GM12891 (cell line): ENCODE measurements at places on chromosomes 11 and 22.

- no peak for DNase-seq
Observed at GRCh38 chr11:69138265-69138664, 17.5 kb upstream of the SMIM38 start.

DNA sequence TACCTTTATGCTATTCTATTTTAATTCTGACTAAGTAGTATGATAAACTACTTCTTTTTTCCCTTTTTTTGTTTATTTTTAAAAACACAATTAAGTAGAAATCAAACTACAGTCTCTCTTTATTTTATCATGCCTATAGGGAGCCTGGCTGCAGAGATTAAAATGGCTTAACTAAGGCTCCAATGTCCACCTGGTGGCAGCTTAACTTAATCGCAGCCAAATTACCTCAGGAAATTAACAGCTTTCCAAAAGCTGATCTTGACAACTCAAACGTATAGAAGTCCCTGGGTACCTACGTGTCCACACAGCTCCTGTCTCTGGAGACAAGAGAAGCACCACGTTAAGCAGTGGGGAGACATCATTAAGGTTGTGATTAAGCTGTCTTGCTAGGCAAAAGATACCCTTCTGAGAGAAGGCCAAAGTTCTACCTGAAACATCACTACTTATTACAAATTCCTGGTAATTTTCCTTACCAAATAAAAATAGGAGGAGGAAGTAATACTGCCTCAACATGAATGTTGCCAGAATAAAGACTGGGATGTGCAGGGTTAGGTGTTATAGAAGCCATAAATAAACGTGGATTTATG, 63.2 kb upstream of the SNX19 start:
- no peak for DNase-seq

DNA sequence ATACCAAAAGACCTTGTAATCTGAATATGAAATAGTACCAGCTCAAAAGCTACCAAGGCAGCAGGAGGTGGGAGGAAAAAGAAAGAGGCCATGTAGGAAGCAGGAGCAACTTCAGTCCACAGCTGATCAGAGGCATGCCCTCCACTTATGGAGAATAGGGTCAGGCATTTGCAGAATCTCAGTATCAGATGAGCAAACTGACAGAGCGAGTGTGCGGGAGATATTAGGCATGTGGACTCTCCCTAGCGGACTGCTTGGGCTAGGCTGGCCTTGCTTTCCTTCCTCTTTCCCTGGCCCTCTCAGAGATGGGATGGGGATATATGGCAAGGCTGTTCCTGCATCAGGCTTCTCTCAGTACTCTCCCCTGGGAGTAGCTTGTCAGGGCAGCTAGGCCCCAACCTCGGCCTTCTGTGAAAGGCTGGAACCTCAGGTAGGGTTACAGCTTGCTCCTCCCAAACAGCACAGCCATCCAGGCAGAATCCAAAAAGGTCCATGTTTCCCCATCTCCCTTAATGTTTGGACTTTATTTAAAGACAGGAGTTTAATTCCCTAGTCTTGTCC, 37.0 kb downstream of the ETS1 start:
- DNase-seq, result no peak

DNA sequence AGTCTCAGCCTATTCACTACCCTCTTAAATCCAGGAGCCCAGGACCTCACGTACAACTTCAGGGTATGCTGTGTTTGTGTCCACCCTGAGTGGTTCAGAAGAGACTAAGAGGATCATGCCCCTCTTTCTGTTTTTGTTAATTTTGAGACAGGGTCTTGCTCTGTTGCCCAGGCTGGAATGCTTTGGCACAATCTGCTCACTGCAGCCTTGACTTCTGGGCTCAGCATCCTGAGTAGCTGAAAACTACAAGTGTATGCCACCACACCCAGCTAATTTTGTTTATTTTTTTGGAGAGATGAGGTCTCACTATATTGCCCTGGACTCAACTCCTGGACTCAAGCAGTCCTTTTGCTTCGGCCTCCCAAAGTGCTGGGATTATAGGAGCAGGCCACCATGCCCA, 118.5 kb downstream of the NAT10 start:
- DNase-seq, result no peak

DNA sequence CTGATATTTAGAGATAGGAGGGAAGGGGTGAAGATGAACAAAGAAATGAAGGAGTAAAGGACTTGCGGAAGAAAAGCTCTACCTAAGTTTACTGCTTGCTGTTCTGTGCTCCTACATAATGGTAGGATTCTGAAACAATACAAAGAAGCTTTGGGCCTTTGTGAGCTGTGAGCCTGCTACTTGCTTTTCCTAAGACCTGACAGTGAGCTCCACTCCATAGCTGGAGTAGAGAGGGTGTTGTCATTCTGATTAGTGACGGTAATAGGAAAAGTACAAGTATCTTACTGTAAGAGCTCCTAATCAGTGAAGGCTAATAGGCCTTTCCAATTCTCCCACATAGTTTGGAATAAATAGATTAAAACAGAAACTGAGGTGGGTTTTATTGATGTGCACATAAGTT, 75.9 kb downstream of the PARVA start:
- DNase-seq, result no peak

GRCh38 chr11:129766898-129767604, 48.6 kb upstream of the TMEM45B start:
- no peak for DNase-seq

DNA sequence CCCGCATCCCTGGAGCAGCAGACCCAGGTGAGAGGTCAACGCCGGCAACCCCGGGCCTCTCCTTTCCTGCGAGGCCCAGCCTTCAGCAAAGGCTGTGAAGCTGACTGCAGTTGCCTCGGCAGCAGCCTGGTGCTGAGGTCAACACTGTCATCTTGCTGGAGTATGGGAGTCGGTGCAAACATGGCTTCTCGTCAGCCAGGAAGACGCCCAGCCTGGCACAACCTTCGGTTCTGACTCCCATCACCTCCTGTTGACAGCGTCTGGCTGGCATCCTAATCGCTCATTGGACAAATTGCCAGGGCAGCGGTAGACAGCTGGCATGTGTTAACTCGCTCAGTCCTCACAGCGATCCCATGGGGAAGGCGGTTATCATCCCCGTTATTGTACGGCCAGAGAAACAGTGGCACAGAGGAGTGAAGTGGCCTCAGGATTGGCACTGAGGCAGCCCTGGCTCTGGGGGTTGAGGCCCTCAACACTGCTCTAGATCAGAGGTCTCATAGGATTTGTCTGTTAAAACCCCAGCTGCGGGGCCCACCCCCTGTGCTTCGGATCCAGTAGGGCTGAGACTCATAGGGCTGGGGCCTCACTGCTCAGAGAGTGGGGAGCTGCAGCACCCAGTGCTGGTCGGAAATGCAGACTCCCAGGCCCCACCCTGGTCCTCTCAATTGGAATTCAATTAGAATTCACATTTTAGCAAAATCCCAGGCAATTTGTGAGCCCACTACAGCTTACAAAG, 39.3 kb upstream of the TP53I11 start:
- DNase-seq, result no peak

DNA sequence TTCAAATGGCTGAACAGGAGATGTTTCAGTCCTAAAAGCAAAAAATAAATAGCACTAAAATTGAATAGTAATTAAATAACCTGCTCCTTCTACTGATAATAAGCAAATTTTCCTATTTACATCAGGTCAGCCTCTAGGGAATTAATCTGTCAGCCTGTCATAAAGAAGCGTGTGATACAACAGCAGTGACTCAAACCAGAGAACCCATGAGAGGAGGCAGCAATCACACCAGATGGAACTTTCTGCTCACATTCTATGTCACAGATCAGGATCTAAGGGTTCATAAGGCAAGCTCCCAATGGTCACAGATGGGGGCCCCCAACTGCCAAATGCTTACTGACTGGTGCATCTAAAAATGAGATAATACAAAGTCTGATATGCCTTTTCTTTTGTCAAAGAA, 41.1 kb downstream of the RBFOX2 start:
- DNase-seq, result no peak

GRCh38 chr22:27416511-27417420, 384.8 kb downstream of the MN1 start:
- no peak for DNase-seq

DNA sequence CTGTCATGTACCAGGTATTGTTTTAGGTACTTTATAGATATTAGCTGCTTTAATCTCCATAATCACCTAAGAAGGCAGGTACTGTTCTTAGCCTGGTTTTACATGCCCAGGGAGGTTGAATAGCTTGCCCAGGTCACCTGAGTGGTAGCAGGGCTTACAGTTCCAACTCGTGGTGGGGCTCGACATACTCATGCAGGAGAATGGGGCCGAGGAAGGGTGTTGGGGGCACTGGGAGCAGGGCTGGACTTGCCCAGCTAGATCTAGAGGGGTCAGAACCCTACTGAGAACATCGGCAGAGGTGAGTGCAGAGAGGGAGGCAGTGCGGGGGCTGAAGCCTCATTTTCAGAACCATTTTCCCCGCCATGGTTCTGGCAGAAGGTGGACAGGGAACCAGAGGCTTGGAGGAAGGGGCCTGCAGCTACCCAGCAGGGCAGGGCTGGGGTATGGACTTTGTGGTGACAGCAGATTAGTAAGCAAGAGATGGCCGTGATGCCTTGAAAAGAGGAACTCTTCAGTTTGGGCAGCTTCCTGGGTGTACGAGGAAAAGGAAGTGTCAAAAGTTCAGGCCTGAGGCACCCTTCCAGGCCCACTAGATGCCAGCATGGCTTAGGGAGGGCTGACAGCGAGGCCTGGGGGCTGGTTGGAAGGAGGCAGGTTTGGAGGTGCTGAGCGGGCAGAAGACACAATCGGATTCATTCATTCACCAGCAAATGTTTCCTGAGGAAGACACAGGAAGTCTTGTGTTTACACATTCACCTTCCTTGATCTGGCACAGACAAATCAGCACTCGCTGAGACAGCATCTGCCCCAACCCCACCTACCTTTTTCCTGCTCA, 54.7 kb upstream of the LYVE1 start:
- no peak for DNase-seq

DNA sequence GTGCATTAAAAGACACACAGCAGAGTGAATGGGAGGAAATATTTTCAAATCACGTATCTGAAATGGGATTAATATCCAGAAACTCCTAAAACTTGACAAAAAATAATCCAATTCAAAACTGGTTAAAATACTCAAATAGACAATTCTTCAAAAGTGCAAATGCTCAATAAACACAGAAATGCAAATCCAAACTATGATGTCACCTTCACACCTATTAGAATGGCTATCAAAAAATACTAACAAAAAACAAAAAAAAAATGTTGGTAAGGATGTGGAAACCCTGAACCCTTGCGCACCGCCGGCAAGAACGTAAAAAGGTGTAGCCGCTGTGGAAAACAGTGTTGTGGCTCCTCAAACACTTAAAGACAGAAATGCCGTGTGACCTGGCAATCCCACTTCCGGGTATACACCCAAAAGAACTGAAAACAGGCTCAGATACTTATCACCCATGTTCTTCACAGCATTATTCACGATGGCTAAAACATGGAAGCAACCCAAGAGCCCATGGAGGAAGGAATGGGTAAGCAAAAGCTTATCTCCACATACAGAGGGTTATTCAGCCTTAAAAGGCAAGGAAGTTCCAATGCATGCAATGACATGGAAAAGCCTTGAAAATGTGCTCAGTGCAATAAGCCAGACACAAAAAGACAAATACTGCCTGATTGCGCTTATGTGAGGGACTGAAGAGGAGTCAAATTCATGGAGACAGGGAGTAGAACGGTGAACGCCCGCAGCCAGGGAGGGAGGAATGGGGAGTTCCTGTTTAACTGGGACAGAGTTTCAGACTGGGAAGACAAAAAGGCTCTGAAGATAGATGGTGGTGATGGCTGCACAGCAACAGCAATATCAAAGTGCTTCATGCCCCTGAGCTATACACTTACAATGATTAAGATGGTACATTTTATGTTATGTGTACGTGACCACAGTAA, 19.6 kb downstream of the BRD1 start:
- no peak for DNase-seq

- DNase-seq, result no peak
Observed at GRCh38 chr22:39966470-39966869, 6.3 kb downstream of the TMA7B start.

- DNase-seq, result no peak
Observed at GRCh38 chr11:95072948-95073347, 6.2 kb downstream of the SRSF8 start.

GRCh38 chr22:35630387-35630793, 13.3 kb upstream of the MB start:
- no peak for DNase-seq

DNA sequence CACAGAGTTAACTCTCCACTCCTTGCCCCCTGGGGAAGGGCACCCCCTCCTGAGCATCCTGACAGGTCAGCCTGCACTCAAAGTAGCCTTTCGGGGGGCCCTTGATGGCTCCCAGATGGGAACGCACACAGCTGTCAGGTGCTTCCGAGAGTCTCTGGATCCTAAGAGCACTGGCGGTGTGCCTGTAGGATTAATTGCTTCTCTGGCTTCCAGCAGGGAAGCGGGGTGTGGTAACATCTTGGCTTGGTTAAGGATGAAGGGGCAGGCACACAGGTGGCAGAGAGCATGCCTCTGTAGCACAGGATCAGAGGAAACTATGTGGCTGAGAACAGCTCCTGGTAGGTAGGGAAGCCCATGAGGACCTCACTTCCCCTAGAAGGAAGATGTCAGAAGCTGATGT, 199.8 kb downstream of the MIAT start:
- DNase-seq, result no peak

DNA sequence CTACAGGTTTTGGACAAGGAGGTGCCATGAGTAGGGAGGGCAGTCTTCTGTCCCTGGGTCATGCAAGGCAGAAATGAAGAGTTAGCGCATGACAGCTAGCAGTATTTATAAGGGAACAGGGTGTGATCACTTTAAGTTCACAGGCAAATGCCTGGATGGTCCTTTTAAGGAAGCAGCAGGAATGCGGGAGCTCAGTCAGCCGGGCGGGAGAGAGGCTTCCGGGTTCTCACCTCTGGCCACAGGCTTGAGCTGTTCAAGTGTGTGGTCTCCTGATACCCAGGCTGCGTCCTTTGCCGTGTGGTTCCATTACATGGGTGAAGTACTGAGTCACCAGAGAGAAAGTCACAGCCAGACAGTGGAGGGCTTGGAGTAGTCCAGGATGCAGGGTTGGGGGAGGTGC, 105.4 kb downstream of the BCR start:
- no peak for DNase-seq

DNA sequence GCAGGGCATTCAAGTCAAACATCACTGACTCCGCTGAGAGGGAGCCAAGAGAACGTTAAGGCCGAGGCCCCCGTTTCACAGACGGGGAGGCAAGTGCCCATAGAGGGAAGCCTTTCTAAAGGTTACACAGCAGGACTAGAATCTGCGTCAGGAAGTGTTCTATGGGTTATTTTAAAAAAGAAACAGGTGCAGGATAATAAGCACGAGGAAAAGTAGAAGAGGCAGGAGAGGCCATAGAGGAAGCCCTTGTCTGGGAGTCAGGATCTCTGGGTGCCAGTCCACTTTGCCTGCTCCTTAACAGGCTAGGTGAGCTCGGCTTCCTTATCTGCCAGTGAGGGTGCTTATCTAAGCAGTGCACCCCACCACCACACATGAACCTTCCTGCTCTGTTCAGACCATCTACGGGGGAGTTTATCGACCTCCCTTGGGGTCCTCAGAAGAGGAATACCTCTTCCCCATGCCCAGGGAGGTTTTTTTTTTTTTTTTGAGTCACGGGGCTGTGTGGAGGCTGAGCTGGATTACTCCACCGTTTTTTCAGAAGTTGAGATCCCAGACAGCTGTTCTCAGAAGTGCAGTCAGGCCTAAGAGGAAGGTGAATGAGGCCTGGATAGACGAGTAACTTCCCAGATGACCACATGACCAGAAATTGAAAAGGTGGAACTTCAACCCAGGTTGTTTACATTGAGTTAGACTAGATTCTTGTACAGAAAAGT, 1.2 kb upstream of the FCHSD2 start:
- no peak for DNase-seq
